A673 (cell line): ENCODE measurements at places on chromosomes 5 and 9. TPM values are rescaled to one million over a fixed set of nuclear protein-coding genes. Genes with fewer than 3 reads are reported as not detected.

The TRIM32 gene
- 28.9 and 29.4 TPM in 2 replicates for total RNA-seq

- no peak for DNase-seq
Measured at GRCh38 chr9:134546746-134547145, 94.9 kb upstream of the COL5A1 start.

- DNase-seq, result no peak
Measured at GRCh38 chr5:115641948-115642347, 16.1 kb upstream of the TMED7 start.

DNA sequence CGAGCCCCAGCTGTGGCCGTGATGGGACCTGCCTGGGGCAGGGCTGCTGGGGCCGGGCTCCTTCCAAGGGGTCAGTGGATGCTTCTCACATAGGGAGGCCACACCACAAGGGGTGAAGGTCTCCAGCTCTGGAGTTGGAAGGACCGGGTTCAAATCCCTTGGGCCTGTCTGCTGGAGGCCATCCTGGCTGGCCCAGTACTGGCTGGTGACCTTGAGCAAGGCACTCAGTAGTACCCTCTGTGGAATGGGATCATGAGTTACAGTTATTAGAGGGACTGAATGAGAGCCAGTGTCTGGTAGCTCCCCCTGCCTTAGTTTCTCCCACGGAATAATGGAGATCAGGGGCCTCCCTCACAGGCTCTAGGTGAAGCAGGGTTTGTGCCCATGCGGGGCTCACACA is 58.3 kb downstream of the LMX1B start:
- no peak for DNase-seq

DNA sequence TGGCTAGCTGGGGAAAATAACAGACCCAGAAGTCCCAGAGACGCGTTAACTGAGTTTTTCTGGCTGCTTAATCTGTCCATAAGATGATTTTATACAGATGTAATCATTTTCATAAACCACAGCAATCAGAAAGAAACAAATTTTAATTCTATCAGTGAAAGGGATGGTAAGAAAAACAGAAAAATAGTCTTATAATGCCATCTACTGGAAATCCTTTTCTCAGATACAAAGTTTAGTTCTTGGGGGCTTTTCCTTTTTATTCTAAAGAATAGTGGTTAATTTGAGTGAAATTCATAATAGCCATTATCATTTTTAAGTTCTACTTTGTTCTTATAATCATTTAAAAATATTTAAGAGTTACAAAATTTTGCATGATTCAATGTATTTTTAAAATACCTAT is 44.4 kb downstream of the DROSHA start:
- DNase-seq, result no peak
